ENCODE measurements at places on chromosomes 7 and 10.
A peak's percentile ranks its signal among the peaks of the same experiment; 100 is the strongest.

- peak; percentile 51 for DNase-seq
Measured at GRCh38 chr7:143519411-143520131, 41.9 kb downstream of the TAS2R41 start.

DNA sequence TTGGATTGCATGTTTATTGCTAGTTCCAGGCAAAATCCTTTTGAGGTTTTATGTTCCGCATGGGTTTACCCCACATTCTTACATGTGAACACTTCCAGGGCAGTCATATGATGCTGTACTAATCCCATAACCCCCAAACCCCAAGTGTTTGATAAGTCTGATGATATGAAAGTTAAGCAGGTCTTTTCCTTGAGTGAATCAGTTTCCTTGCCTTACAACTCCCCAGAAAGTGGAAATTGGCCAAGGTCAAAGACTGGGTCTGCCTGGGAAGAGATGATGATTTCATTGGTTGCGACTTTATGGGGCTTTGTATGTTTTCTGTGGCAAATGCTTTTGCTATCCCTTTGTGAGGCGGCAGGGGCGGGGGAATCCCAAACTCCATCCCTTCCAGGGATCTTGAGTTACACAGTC, 24.7 kb downstream of the AFAP1L2 start:
- DNase-seq = no peak

DNA sequence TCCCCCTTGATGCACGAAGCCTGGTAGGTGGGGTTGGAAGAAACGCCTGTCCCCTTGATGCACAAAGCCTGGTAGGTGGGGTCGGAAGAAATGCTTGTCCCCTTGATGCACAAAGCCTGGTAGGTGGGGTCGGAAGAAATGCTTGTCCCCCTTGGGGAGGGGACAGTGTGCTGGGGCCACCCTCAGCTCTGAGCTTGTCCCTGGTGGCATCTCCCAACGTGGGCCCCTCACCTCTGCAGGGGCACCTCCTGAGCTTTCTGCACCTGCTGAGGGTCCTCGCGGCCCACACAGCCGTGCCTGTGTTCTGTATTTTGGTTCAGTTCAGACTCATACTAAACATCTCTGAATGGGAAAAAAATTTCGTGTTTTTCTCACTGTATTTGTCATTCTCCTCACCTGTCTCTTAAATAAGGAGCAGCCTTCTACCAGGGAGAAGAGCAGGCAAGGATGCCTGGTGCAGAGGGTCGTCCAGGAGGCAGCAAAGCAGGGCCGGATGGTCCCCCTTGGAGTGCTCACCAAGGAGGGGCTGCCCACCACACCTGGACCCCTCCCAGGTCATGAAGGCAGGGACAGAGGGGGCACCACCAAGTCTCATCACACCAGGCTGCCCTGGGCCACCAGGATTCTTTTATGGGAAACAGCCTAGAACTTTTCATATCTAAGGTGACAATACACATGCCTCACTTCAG, 24.7 kb downstream of the VIPR2 start:
- no peak for DNase-seq

GRCh38 chr10:84333864-84334451, 5.6 kb downstream of the CCSER2 start:
- DNase-seq = peak; percentile 57

GRCh38 chr7:87934699-87935383, 790 bp downstream of the ADAM22 start:
- peak; percentile 6 for DNase-seq

GRCh38 chr7:40828686-40829600, 694.1 kb downstream of the SUGCT start:
- DNase-seq = no peak

- DNase-seq = no peak
Measured at GRCh38 chr10:69104994-69105790, 17.3 kb downstream of the SRGN start.

DNA sequence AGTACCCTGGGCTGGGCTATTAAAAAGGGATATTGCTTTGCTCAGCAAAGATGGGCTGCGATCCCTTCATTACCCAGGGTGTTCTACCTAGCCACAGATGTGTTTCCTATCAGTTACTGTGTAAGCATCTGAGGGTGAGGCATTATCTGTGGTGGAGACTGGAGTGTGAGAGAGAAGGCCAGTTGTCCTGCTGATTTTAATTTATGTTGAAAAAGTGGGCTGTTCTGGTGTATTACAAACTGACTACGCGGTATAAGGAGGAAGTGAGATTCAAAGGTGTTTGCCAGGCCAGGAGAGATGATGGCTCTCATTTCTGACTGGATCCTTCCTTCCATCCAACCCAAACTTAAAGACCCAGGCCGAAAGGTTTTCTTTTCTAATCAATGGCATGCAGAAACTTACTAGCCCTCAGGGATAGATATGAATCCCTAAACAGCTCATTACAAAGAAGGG, 7.6 kb downstream of the TCF7L2 start:
- DNase-seq = no peak

- no peak for DNase-seq
Measured at GRCh38 chr10:130105724-130106123, 4.9 kb downstream of the C10orf143 start.

GRCh38 chr10:23968301-23968700, 240.6 kb upstream of the KIAA1217 start:
- peak; percentile 49 for DNase-seq

GRCh38 chr10:90890347-90890746, 18.6 kb downstream of the RPP30 start:
- DNase-seq = no peak

DNA sequence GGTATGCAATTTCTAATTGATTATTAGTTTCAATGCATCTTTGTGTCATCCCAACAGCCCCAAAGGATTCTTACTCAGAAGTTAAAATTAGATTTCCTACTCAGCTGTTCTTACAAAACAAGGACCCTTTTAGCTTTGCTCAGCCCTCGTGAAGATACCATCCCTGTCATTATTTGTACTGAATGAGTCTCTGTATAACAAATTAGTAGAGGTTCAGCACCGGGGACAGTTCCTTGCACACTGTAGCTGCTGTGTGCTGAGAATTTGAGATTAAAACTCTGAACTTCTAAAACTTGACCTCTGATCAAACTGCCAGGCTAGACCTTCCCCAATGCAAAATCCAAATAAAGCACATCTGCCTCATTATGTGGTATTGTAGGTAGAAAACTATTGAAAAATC, 299.1 kb downstream of the LHFPL3 start:
- peak; percentile 12 for DNase-seq

- no peak for DNase-seq
Measured at GRCh38 chr7:30973791-30974604, 10.2 kb downstream of the GHRHR start.

DNA sequence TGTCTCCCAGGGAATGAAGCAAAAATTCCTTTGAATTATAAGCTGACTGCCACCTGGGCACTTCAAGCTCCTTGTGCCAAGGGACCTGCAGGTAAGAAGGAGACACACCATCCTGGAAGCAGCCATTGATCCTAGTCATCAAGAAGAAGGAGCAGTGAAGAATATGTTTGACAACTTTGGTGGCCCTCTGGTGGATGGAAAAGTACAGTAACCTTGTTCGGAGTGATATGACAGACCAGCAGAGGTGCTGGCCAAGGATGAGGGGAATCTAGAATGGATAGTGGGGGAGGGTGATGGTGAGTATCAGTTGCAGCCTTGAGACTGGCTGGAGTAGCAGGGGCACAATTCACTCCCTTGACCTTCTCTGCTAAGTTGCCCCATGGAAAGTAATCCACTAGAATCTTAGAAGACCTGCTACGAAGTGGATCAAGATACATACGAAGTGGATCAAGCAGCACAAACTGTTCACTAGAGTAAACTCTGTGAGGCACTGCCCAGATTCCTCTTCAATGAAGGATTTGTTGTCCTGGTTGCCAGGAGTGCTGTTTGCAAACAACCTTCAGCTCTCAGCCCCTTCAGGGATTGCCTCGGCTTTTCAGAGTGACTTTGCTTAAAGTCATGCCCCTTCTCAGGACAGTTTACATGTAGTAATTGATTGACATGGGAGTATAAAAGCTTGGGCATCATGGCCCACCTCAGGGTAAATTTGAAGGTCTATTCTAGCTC, 44.8 kb upstream of the ORC5 start:
- peak; percentile 3 for DNase-seq

GRCh38 chr10:27626890-27627289, 118.7 kb downstream of the MKX start:
- no peak for DNase-seq

GRCh38 chr7:128705891-128706333, 33.2 kb upstream of the CALU start:
- no peak for DNase-seq

- peak; percentile 15 for DNase-seq
Measured at GRCh38 chr10:101567165-101568006, 20.7 kb downstream of the POLL start.

- peak; percentile 5 for DNase-seq
Measured at GRCh38 chr10:106615081-106615480, 549.4 kb downstream of the SORCS1 start.

DNA sequence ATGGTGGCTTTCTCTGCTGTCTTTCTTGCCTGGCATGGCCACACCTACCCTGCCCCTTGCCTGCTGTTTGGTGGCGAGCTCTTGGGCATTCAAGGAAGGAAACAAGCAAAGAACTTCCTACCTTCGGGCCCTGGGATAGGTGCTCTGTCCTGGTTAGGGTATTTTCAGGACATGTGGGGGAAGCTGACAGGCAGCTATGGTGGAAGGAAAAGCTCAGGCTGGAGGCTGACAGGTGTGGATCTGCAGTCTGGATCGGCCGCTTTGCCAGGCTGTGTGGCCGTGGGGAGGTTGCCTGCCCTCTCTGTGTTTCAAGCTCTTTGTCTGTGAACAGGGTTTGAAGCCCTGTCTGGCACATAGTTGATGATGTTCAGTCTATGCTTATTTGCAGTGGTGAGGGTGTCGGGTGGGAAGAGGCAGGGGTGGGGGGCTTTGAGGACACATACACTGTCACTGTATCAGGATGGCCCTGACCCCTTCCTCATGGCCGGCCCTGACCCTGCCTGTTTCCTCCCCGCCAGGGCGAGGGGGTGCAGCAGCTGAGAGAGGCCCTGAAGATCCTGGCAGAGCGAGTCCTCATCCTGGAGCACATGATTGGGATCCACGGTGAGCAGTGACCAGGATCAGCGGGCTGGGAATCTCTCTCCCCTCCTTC, 73.7 kb downstream of the MYL10 start:
- DNase-seq = no peak

- DNase-seq = peak; percentile 14
Measured at GRCh38 chr7:74356589-74357315, 67.5 kb downstream of the CLIP2 start.

- no peak for DNase-seq
Measured at GRCh38 chr7:644381-645305, 81.9 kb upstream of the DNAAF5 start.

GRCh38 chr7:20021831-20022230, 195.4 kb downstream of the MACC1 start:
- no peak for DNase-seq

DNA sequence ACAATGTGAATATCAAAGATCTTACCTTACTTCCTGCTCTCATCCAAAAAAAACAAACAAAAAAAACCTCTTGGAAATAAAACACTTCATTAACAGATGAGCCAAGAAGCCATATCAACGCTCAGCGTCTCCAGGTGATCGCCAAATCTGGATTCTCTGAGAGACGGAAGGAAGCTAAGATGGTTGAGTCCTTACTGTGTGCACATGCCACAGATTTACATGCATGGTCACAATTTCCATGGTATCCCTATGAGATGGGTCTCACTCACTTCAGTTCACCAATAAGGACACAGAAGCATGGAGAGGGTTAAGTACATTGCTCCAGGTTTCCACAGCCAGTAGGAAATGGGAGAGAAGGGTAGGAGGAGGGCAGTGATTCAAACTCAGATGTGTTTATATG, 1.0 kb downstream of the AOAH start:
- no peak for DNase-seq

DNA sequence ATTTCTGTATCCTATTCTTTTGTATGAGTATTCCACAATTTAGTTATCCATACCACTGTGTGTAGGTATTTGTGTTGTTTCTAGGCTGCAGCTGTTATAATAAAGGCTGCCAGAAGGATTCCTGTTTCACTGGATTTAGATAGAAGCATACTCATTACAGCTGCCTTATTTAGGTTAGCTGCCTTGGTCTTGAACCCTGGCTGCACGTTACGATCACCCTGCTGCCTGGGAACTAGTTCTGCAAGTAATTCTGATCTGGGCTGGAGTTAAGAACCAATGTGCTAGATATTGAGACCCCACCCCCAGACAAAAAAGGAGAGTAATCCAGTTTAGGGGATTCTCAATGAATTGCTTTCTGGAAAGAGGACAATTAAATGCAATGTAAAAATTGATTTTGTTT, 43.1 kb downstream of the CCDC71L start:
- no peak for DNase-seq

- no peak for DNase-seq
Measured at GRCh38 chr7:143504937-143505297, 27.2 kb downstream of the TAS2R41 start.

GRCh38 chr7:138170959-138171703, 94.9 kb downstream of the AKR1D1 start:
- DNase-seq = no peak

DNA sequence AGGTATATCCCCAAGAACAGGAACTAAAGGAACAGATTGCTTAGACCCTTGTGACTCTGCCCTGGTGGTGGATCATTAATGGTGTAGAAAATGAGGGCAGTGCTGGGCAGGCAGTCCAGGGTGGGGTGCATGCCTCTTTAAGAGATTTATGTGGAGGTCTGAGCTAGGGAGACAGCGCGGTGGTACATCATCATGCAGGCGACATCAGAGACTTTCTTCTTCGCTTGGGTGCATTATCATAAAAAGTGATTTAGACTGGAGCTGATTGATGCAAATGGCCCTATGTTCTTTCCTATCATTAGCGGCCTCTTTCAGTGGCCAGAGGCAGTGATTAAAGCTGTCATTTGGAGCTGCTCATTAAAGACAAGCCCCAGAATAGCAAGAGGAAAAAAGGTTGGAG, 519.1 kb upstream of the GALNT17 start:
- DNase-seq = no peak

DNA sequence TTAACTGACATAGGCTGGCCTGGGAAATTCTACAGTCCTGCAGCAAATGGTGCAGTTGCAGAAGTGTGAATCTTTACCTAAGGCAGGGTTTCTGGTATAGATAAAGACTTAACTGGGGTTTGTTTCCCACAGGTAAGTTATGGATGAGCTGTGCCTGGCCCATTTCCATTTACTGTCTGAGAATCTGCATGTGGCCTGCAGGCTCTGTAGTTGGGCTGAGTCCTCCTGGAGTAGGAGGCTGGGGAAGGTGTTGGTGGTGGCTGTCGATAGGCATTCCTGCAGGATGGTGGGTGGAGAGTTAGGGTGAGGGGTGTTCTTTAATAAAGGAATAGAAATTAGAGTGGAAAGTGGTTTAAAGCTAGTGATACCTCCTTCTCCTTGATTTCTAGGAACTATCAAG, 193.5 kb downstream of the AUTS2 start:
- no peak for DNase-seq

- peak; percentile 79 for DNase-seq
Measured at GRCh38 chr7:20157456-20157855, 59.7 kb downstream of the MACC1 start.

GRCh38 chr10:63116452-63117072, 16.6 kb upstream of the NRBF2 start:
- no peak for DNase-seq

GRCh38 chr10:123153486-123154091, 613 bp upstream of the BUB3 start:
- no peak for DNase-seq
